Suprapubic skin (tissue), 4 donors: ENCODE measurements at places on chromosomes 2 and 18. TPM values are rescaled to one million over a fixed set of nuclear protein-coding genes. Genes with fewer than 3 reads are reported as not detected.

SPEG gene
- total RNA-seq = 6.8 TPM

IL1RL1 gene
- total RNA-seq = 0.98 TPM

- DNase-seq = no peak
These were observed 15.0 kb downstream of the MLPH start for GRCh38 chr2:237501892-237502513.

DNA sequence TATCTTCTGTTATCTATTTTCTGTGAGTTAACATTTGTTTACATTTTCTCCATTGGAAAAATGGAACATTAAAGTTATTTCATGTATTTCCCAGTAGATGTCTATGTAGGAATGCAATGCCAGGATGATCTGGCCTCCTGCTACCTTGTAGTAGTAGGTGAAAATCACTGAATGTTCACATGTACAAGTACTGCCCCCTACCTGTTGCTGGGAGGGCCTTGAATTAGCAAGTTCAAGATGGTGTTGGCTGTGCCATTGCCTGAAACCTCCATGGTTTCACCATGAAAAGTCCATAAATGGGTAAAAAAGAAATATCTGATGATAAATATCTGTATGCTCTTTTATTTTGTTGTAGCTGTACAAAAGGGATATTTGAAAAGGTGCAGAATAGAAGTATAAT, 30.7 kb downstream of the XRCC5 start:
- DNase-seq = no peak

DNA sequence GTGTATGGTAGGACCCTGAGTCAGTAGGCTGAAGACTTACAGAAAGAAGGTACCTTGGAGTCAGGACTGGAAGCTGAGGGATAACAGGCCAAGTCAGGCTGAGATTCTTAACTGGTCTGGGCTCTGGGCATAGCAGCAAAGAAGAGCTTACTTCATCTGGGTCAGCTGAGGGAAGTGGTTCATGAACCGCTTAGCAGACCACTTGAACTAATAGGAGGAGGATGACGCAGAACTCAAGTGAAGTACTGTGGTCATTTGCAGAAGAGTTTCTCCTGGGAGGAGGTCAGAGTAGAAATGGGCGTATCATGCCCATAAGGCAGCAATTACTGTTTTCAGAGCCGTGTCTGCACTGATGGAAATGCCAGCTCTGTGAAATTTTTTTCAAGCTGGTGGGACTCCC, 164.5 kb downstream of the LCLAT1 start:
- DNase-seq = no peak
